DMS153 (cell line): ENCODE measurements at places on chromosomes 1 and 21.

DNA sequence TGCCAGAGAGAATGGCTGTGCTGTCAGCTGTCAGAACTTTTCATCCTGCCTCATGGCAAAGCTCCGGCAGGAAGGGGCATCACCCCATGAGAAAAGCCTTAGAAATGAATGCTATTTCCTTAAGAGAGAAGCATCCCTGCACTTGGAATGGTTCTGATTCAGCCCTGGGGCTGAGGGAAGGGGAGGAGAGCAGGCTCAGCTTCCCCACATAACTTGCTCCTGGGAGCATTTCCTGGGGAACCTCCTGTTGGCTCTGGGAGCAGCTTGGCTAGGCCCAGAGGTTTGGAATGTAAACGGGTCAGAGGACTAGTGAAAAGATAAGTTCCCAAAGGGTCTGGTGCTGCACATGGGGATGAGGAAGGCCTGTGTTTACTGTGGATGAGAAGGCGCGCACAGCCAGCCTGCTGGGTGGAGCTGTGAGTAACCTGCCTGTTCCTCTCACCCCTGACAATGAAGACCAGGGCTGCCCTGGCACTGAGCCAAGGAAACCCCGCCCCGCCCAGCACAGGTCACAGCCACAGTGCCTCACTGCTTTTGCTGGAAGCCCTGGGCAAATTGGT is 5.0 kb downstream of the PRELP start:
- DNase-seq: peak; percentile 94

GRCh38 chr1:84300501-84300900 is 1.0 kb upstream of the SAMD13 start:
- no peak for DNase-seq

DNA sequence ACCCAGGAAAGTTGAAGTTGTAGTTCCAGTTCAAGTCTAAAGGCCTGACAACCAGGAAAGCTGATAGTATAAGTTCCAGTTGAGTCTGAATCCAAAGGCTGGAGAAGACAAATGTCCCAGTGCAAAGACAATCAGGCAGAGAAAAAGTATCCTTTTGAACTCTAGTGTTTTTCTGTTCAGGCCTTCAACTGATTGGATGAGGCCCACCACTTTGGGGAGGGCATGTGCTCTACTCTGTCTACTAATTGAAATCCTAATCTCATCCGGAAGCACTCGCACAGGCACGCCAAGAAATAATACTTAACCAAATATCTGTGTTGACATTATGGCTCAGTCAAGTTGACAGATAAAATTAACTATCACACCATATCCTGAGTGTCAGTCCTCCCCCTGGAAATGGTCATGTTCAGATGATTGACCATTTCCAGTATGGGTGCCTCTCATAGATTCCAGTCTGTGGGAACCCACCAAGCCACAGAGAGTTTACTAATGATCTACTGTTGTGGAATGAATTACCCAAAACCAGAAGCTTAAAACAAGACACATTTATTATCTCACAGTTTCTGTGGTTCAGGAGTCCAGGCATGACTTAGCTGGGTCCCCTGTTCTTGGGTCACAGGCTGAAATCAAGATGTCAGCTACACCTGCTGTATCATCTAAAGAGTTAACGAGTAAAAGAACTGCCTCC is 296.3 kb upstream of the ZP4 start:
- no peak for DNase-seq

GRCh38 chr1:71372496-71372895 is 291.7 kb upstream of the ZRANB2 start:
- DNase-seq: no peak

- peak; percentile 67 for DNase-seq
Observed at GRCh38 chr1:39657923-39658485, 13.9 kb downstream of the NT5C1A start.

DNA sequence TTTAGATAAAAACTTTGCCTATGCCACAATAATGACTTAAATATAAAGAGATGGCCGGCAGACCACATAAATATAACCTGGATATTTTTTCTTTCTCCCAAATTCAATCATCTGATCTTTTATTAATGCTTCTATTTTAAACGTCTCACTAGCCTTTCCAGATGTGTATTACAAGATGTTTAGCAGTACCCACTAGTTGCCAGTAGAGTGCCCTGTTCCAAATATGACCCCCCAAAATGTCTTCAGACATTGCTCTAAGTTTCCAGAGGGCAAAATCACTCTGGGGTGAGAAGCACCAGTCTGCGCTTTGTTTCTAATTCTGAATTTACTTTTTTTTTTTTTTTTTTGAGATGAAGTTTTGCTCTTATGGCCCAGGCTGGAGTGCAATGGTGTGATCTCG is 268.1 kb downstream of the GRIK1 start:
- no peak for DNase-seq
